ENCODE measurements at places on chromosomes 6 and 20.
A peak's percentile ranks its signal among the peaks of the same experiment; 100 is the strongest.

GRCh38 chr6:130070792-130071191 is 52.4 kb downstream of the L3MBTL3 start:
- DNase-seq, result no peak

DNA sequence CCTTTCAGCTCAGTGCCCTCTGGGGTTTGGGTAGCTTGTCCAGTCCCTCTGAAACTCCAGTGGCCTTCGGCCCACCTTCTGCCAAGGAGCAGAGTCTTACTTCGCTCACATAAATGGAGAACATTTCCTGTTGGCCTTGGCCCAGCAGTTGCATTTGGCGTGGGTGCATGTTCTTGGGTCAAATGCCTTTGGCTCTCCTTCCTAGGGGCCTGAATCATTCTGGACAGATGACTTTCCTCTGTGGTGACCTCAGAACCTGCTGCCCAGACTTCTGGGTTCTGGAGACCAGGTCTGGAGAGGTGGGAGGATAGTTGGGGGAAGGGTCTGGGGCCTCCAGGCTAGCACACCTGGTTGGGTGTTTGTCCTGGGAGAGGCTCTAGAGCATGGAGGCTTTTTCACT is 29.3 kb downstream of the BCAS4 start:
- no peak for DNase-seq

DNA sequence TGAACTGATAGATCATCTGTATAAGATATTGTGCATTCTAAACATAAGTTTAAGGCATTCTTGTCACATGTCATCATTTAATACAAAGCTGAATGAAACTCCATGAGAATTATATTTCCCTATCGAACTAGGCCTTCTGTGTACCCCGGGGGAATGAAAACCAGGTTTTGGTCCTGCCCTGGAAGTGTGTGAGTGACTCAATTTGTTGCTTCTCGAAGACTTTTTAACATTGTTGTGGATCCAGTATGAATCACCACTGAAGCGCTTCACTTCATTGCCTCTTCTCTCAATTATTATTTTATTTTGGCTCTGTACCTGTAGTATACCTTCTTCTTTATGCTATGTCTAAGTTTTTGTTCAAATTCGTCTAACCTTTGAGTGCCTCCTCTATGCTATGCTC is 150.8 kb downstream of the GRIK2 start:
- DNase-seq, result no peak

DNA sequence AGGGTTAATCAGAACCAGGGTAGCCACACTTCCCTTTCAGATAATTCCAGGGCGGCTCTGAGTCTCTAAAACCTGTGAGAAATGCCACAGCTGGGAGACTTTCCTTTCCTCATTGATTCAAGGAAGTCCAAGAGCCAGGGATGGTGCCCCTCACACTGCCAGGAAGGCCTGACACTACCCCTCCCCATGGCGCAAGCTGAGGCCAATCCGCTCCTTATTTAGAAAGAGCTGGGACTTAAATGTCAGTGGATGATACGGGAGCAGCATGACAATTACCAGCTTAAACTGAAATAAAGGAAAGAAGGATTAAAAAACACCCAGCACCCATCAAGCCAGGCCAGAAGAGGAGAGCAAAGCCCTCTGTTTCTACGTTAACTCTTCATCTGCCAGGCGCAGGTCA is 244.4 kb downstream of the LRFN2 start:
- DNase-seq, result no peak

- DNase-seq, result no peak
Measured at GRCh38 chr20:44208165-44208564, 2.4 kb downstream of the OSER1 start.

DNA sequence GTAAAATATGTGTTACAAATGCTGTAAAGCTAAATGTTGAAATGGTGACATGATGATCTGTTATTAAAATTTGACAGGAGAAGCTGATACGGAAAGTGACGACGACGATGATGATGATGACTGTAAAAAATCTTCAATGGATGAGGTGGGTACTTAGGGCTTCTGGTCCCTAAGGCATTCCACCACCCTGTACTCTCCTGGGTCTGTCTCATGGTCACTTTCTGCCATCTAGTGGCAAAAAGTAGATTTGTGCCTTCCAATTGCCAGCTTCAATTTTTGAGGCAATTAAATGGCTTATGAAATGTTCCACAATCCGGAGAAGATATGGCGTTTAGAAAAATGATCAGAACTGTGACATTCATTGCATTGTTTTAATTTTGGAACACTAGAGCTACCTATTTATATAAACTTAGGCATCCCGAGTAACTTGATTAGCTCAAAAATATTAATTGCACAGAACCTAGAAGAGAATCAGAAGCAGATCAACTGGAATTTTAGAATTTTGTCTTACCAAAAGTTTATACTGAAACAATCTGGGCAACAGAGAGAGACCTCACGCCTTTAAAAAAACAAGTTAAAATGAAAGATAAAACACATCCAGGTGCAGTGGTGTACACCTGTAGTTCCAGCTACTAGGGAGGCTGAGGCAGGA is 346.5 kb upstream of the PLCB4 start:
- peak; percentile 67 for DNase-seq

- DNase-seq, result no peak
Measured at GRCh38 chr6:43951063-43951755, 176.0 kb downstream of the MRPL14 start.

DNA sequence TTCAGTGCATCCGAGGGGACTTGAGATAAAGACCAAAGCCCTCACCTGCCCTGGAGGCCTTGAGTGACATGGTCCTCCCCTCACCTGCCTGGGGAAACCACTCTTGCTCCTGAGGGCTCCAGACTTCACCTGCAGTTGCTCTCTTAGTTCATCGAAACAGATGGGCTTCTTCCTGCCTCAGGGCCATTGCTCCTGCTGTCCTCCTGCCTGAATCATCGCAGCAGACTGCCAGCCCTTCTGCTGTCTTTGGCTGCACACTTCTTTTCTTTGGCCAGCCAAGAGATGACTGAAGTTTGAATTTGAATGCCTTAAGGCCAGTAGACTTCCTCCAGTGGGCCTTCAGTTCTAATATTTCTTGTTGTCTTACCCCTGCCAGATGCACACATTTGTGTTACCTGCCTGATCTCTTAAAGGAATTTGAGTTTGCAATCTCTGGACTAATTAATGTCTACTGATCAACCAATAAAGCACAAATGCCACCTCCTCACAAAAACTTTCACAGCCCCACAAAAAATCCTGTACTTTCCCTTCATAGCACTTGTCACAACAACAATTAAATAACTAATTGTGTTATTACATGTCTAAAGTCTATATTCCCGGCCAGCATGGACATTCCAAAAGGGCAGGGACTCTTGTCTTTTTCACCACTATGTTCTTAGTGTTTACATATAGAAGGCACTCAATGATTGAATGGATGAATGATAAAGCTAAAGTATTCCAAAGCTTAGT is 56.7 kb upstream of the SGK1 start:
- DNase-seq, result no peak

DNA sequence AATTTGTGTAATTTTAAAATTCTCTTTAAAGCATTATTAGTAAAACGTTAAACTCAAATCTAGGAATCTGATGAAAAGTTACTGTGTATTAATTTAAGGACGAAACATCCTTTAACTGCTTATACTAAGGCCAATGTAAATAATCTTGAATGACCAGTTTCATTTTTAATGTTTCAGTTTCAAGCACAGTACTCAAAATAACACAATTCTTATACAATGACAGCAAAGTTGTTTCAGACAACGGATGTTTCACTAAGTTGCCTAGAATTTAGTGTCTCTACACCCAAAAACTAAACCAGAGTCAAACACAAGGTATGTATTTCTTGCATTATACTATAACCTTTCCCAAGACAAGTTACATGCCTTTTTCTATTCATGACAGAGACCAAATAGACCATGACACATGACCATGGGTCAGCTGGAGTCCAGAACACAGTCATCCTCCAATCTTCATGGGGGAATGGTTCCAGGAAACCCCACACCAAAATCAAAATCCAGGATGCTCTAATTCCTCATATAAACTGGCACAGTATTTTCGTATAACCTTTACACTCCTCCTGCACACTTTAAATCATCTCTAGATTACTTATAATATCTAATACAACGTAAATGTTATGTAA is 7.7 kb downstream of the PHIP start:
- DNase-seq, result no peak

DNA sequence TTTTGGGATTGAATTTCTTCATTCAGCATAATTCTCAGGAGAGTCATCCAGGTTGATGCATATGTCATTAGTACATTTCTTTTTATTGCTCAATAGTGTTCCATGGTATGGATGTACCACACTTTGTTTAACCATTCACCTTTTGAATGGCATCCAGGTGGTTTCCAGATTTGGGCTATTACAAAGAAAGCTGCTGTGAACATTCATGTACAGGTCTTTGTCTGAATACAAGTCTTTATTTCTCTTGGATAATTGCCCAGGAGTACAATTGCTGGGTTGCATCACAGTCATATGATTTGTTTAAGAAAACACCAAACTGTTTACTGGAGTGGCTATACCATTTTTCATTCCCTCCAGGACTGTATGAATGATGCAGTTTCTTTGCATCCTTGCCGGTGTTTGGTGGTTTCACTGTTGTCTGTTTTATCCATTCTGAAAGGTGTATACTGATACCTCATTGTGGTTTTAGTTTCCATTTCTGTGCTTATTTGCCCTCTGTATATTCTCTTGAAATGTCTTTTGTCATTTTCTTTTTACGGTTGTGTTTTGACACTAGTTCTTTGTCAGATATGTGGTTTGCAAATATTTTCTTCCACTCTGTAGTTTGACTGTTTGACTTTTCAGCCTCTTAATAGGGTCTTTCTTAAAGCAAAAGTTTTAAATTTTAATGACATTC is 8.8 kb downstream of the CDKAL1 start:
- peak; percentile 62 for DNase-seq

DNA sequence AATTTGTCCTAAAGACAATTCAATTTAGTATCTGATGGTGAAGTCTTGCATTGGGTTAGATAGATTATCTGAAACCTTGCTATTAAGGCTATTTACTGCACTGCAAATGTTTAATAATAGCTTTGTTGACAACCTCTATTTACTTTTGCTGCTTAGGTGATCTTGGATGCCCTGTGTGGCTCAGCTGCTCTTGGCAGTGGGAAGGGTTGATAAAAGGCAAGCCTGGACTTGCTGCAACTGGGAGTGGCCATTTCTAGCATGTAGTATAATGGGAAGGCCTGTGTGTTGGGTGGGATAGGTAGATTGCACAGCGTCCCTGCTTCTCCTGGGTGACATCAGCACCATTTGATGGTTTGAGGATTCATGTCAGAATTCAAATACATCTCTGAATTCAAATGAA is 49.1 kb downstream of the ARMC2 start:
- DNase-seq, result no peak

- DNase-seq, result no peak
Measured at GRCh38 chr20:6525447-6526303, 241.8 kb upstream of the BMP2 start.

GRCh38 chr20:21029341-21029740 is 76.8 kb downstream of the LINC00237 start:
- DNase-seq, result no peak

- peak; percentile 68 for DNase-seq
Measured at GRCh38 chr20:3543901-3544507, 73.2 kb downstream of the ATRN start.

GRCh38 chr6:87344731-87345130 is at the start of gene C6orf163:
TSS of gene C6orf163 (plus strand) at chr6:87344813. CDS start at chr6:87345100, 287 bp downstream.
- no peak for DNase-seq

GRCh38 chr20:54433636-54434035 is 41.8 kb upstream of the DOK5 start:
- no peak for DNase-seq

DNA sequence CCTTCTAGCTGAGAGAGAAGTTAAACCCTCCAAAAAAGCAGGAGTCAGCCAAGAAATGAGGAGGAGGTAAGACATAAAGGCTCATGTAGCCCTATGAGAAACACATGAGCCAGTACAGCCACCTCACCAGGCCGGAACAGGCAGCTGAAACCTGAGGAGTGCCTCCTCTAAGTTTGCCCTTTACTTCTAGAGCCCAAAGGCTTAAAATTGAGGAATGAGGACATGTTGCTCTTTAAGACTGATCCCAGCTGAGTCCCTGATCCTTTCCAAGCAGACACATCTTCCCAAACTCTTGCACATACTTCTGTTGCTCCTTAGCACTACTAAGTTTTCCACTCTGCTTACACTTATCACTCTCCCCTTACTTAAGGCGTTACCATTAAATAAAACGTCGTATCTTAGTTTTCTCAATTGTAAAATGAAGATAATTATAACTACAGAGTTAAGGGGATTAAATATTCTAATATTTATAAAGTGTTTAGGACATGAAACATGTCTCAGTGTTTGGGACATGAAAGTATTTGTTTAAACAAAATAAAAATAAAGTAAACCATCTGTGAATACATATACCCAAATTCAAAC is 124.0 kb downstream of the OGFRL1 start:
- DNase-seq, result no peak

GRCh38 chr6:27183060-27183832 is 64.3 kb upstream of the PRSS16 start:
- DNase-seq, result no peak

GRCh38 chr6:5898102-5898501 is 108.6 kb downstream of the NRN1 start:
- no peak for DNase-seq

GRCh38 chr20:41047279-41047974 is 18.8 kb downstream of the TOP1 start:
- DNase-seq, result no peak

GRCh38 chr6:91167846-91168245 is 581.0 kb upstream of the MAP3K7 start:
- no peak for DNase-seq

DNA sequence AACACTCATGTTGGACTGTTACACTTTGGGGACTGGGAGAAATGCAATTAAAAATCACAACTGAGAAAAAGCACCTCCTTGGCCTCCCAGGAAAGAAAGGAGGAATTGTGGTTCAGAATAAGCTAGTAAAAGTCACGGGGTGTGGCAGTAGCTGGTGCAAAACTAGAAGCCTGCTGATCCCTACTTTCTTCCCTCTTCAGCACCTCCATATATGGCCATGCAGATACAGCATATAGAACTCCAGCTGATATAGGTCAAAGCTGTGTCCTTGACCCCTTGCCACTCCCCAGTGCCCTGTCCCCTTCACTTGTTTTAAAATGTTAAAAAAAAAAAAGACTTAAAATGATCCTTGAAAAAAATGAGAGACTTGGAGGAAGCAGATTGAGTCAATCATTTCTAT is 5.5 kb upstream of the FLRT3 start:
- DNase-seq, result no peak

- peak; percentile 45 for DNase-seq
Measured at GRCh38 chr20:57342829-57343228, 8.2 kb upstream of the RAE1 start.

GRCh38 chr6:34190504-34191122 is 44.7 kb upstream of the GRM4 start:
- no peak for DNase-seq

GRCh38 chr6:87382861-87383260 is 24.9 kb upstream of the CFAP206 start:
- no peak for DNase-seq

- no peak for DNase-seq
Measured at GRCh38 chr6:24412294-24412693, 9.6 kb downstream of the MRS2 start.

DNA sequence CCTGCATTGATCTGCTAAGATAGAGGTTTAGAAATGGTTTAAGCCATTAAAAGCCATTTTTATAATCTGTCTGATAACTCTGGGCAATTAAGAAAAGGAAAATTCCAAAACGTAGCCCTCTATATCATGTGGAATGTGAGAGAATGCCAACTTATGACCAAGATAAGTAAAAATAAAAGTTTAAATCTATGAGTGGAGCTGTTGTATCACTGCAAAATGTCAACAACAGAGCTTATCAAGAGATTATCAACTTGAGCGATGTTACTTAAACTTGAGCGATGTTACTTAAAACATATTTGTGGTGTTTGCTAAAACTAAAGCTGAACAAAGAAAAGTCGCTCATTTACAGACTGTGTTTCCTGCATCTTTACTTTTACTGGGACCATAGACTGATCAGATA is 46.9 kb upstream of the SCML4 start:
- no peak for DNase-seq

All from A172 (cell line).